ENCODE measurements at places on chromosomes 13 and 19.
A peak's percentile ranks its signal among the peaks of the same experiment; 100 is the strongest.

DNA sequence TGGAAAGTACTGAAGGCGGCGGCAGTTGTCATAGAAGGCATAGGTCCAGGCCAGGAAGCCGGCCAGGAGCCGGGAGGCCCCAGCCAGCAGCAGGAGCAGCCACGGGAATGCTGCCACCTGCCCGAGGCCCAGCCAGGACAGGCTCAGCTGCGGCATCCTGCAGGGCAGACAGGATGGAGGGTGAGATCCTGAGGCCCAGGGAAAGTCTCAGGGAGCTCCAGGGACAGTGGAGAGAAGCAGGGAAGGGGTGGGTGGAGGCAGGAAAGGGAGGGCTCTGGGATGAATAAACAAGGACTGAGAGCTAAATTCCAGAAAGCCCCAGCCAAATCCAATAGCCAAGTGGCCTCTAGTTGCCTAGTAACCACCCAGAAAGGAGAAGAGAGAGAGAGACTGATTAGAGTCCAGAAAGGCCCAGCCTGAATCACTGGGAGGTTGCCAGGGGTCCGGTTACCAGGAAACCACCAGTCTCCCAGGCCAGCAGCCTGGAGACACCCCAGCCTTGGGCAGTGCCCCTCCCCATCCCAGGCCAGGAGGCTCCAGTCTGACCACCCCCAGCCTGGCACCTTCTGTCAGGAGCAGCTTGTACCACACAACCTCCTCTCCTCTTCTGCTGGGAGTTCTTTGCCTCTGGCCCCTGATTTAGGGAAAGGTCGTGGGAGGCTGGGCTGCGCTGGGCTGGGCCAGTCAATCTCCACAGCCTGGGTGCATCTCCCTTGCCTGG is 7.5 kb upstream of the OR10H5 start:
- DNase-seq, result no peak

DNA sequence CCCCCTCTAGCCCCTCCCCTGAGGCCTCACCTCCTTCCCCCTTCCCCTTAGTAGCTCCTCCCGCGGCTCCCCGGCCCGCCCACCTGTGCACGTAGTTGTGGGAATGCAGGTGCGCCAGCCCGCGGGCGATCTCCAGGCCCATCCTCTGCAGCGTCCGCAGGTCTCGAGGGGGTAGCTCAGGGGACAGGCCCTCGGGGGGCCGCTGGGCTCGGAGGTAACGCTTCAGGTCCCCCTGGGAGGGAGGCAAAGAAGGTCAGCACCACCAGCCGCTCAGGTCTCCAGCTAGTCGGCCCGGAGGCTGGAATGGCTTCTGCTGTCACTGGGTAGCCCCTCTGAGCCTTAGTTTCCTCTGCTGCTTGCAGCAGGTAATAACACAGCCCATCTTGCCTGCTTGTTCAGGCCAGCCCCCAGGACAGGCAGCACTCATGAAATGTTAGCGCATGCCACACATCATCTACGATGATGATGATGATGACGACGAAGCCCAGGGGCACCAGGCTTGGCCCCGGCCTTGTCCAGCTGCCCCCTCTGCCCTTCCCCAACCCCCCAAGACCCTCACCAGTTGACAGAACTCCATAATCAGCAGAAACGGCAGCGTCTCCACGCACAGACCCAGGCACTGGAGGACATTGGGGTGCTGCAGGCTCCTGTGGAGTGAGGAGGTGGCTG is 9.2 kb downstream of the LMTK3 start:
- DNase-seq, result no peak

GRCh38 chr19:8910775-8911414 is 78.7 kb downstream of the MBD3L1 start:
- no peak for DNase-seq

DNA sequence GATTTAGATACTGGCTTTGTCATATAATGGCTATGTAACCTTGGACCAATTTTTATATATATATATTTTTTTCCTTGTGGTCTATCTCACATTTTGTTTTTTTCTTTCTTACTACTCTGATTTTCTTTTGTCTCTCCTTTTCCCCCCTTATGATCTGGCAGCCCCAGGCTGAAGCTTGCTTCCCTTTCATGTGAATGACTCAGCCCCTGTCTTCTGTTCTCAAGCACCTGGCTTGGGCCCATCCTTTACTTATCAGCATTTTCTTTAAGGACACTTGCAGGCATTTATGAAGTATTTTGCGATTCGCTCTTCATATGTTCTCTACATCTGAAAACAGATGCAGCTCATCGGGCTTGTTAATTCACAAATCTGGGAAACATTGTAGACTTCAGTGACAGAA is 163.6 kb downstream of the SPRY2 start:
- DNase-seq, result no peak

- no peak for DNase-seq
Measured at GRCh38 chr13:24306632-24307031, 2.7 kb upstream of the C1QTNF9 start.

DNA sequence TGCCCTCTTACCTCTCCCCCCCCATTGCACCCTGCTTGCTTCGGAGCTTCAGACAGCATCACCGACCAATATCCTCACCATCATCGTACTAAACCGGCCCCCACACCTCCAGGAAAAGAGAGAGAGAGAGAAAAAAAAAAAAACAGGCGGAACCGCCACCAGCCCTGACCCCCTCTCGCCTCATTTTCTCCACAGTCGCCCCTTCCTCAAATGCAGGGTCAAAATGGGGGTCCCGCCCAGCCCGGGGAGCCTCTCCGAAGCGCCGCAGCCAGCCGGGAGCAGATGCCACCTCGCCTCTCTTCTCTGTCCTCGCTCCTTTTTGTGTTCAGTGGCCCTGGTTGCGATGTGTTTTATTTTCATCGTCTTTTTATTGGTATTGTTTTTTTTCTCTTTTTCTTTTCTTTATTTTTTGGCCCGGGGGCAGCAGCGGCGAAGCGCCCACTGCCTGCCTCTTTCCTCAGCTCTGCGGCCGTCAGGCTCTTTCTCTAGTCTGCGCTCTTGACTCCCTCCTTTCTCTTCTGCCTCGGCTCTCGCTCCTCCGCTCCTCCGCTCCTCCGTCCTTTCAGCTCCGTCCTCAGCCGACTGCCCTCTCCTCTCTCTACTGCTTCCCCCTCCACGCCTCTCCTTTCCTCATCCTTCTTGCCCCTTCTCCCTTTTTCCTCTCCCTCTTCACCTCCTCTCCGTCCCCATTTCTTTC is 41.4 kb downstream of the DEDD2 start:
- no peak for DNase-seq

GRCh38 chr19:10335352-10335985 is 2.1 kb upstream of the RAVER1 start:
- no peak for DNase-seq

- DNase-seq, result no peak
Measured at GRCh38 chr13:40024204-40024966, 368.9 kb downstream of the COG6 start.

DNA sequence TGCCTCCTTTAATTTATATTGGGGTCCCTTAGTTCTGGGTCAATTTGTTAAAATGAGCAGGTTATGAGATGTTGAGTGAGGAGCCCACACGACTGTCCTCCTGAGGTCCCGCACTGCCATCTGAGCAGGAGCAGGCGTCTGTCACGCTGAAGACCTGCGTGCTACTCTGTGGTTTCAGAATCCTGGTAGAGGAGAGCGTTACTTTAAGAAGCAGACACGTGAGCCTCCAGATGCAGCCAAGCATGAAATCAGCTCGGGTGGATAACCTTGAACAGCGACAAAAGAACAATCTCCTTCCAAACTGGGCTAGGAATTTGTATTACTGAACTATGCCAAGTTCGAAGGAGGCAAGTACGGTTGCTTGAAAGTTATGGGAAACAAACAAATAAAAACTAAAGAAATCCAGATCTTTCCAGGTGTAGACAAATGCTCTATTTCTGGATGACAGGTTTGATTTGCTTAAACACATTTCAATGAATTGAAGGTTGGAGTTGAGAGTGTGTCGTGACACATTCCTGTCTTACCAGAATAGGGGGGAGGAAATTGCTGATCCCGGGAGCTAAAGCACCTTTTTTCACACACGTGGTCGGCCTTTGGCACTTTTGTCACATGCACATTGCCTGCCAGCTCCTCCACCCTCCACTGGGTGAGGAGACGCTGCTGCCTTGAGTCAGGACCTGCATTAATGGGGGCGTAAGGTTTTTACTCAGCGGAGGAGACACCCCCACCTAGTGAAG is 945.5 kb upstream of the SLC10A2 start:
- no peak for DNase-seq

DNA sequence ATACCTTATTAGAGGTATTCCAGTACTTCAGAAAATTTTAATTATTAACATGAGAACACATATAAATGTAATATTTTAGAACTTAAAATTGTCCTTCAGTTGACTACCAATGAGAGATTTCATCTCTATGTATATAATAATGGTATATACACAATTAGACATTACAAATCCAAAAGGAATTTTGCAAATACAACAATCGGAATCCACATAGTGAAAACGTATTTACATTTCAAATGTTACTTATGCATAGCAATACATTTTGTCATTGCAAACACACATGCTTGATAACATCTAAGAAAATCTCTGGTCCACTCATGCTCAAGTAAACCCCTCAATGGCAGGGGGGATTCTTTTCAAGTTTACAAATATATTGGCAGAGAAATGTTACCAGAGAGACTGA is 2345.2 kb downstream of the PCDH9 start:
- DNase-seq, result no peak

GRCh38 chr13:40550130-40550529 is 116.3 kb downstream of the FOXO1 start:
- DNase-seq, result no peak

GRCh38 chr19:42245231-42245630 is 2.8 kb upstream of the GSK3A start:
- DNase-seq, result no peak

- peak; percentile 37 for DNase-seq
Measured at GRCh38 chr19:40614622-40615411, 13.6 kb downstream of the LTBP4 start.

- DNase-seq, result peak; percentile 90
Measured at GRCh38 chr13:110561344-110562035, at the start of gene RAB20. Gene RAB20, minus strand, starts transcription at chr13:110561722. Its CDS starts 203 bp downstream, at chr13:110561519.

DNA sequence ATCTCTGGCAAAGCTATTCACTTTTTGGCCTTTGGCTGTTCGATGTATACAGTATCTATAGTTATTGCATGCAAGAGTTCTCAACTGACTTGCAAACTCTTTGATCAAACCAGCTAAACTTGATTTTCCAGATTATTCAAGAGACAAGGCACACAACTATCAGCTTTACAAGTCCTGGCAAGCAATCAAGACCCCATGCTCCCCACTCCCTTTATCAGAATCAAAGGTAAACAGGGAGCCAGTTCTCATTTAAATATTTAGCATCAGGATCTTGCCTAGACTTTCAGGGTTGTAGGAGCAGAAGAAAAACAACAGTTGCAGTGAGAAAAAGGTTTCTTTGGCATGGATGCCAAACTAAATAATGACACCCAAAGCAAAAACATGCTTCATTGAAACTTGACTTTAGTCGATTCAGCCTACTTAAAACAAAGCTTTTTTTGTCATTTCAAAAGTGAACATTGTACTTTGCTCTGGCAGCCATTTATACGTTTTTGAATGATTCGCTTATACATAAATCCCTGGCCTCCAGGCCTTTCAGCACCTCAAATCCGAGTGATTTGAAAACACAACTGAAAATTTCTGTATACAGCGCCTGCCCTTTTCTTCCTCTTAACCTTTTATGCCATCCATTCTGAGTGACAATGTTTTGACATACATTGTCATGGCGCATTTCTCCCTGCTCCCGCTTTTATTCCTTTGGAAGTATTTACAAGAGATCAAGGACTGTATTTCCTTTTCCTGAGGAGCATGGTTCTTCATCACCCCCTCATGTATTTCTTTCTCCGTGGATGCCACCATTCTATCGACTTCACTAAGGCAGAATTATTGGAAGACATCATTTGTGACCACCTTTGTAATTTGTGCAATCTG is 340.8 kb downstream of the KLF5 start:
- no peak for DNase-seq

DNA sequence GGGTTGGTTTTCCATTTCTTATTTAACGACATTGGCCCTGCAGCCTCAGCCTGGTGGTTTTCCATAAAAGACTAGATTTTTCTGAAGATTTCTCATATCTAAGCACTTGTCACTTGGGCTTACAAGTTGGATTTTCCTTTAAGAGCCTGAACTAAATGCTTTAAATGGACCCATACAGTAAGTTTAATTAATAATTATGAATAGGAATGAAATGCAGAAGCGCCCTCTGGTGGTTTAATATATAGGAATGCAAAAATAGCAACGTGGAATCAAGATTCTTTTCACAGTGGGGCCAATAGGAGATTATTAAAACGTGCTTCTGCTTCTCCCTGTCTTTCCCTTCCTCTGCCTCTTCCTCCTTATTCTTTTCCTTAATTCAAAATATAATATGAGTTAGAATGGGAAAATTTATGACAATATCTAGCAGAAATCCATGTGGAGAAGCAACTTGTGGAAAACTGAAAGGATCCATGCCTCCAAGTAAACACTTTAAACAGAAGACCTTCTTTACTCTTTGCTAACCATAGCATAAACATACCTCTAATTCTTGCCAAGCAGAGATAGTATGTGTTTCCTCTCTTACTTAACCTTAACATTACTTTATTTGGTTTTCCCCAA is 324.0 kb downstream of the GPC5 start:
- DNase-seq, result peak; percentile 9

- DNase-seq, result no peak
Measured at GRCh38 chr13:109281017-109281902, 505.1 kb downstream of the IRS2 start.

DNA sequence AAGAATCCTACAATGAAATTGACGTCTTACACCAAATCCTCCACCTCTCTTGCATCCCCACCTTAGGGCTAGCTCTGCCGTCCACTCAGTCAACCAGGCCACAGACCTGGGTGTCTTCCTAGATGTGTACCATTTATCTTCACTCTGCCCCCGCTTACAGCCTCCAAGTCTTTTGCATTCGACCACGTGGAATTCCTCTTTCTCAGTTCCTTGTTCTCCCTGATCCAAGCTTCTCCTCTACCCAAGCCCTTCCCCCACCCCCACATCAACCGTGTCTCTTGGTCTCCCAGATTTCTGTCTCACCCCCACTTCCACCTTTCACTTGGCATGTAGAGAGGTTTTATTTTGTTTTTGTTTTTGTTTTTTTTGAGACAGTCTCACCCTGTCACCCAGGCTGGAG is 1.2 kb upstream of the DMWD start:
- peak; percentile 67 for DNase-seq

GRCh38 chr19:11063434-11063833 is 25.8 kb upstream of the LDLR start:
- DNase-seq, result no peak

GRCh38 chr19:56732976-56733375 is 61.4 kb upstream of the ZNF835 start:
- no peak for DNase-seq

DNA sequence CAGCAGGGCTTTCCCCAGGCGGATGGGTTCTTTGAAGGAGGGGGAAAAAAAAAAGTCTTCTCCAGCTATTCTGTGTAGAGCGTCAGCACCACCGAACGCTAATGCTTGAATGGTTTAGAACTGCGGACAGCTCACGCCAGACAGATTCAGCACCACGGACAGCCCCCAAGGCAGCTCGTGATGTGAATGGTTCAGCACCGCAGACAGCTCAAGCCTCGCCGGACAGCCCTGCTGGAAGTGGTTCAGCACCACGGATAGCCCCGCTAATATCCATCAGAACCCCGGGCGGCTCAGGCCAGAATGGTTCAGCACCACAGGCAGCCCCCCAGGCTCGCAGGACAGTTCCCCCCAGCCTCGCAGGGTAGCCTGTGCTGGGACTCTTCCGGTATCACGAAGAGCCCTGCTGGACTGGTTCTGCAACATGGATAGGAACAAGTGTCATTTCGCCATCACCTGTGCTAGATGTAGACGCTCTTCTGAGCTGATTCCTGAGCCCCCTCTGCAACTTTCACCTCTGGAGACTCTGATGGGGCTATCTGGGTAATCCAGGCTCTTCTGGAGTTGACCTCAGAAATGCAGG is 4.9 kb upstream of the SMIM17 start:
- peak; percentile 28 for DNase-seq

Data from inflammatory macrophage (primary cell).